ENCODE measurements at places on chromosomes 2 and 18.

DNA sequence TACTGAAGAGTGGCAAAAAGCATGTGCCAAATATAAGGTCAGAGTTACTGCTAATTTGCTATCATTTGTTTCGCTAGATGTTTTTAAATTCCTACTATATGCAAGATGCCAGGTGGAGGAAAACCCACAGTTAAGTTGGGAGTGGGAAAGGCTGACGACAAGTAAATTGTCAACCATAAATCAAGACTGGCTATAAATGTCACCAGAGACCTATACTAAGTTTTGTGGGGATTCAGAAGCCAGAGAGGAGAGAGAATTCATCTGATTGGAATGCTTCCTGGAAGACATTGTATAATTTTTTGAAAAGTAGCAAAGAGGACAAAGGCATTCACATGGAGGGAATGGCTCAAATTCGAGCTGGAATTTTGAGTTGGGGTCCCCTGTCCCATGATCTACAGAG lies 64.3 kb downstream of the CFAP221 start:
- DNase-seq, result no peak

DNA sequence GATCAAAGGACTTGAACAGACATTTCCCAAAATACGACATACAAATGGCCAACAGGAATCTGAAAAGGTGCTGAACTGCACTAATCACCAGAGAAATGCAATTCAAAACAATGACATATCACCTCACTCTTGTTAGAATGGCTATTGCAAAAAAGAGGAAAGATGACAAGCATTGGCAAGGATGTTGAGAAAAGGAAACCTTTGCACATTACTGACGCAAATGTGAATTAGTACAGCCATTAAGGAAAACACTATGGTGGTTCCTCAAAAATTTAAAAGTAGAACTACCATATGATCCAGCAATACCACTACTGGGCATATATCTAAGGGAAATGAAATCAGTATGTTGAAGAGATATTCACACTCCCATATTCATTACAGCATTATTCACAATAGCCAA lies 57.7 kb upstream of the ASPRV1 start:
- no peak for DNase-seq

DNA sequence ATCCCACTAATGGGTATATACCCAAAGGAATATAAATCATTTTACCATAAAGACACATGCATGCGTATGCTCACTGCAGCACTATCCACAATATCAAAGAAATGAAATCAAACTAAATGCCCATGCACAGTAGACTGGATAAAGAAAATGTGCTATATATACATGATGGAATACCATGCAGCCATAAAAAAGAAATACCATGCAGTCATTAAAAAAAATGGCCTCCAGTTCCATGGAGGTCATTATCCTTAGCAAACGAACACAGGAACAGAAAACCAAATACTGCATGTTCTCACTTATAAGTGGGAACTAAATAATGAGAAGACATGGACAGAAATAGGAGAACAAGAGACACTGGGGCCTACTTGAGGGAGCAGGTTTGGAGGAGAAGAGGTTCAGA lies 53.6 kb upstream of the SERTAD2 start:
- no peak for DNase-seq

- no peak for DNase-seq
Observed at GRCh38 chr2:33373986-33374385, 102.5 kb upstream of the RASGRP3 start.

GRCh38 chr18:37409878-37410277 lies 155.7 kb downstream of the CELF4 start:
- no peak for DNase-seq

DNA sequence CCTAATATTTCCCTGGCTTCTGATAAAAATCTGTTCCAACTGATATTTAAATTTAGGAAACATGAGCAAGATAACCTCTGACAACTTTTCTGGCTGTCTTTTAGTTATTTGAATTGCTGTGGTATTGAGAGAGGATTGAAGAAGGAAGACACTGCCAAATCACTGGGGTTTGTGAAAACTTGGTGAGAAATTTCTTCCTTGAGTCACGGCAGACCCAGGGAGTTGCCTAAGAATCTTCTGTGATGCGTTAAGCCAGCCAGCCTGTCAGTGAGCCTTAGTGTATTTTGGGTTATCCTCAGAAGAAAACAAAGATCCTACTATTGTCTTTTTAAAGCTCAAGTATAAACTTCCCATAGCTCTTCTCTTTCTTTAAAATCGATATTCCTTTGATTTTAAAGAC lies 17.5 kb upstream of the DOK6 start:
- DNase-seq, result no peak

Data from ACHN (cell line).